Esophagus muscularis mucosa (tissue), 4 donors: ENCODE measurements at places on chromosomes 2 and 18. TPM values are rescaled to one million over a fixed set of nuclear protein-coding genes. Genes with fewer than 3 reads are reported as not detected.

MERTK gene
- total RNA-seq, result 20.7 TPM

CYS1 gene
- total RNA-seq, result 16.9 TPM

RGPD4 gene
- total RNA-seq, result not detected

PLB1 gene
- total RNA-seq, result 8.8 TPM

DNAJC27 gene
- total RNA-seq, result 7.1 TPM

TNFRSF11A gene
- 1.2 TPM for total RNA-seq

BOLL gene
- total RNA-seq, result not detected

GRCh38 chr2:151757861-151758260 lies 23.6 kb upstream of the NEB start:
- DNase-seq, result no peak

GRCh38 chr2:152363936-152364335 lies 29.0 kb downstream of the FMNL2 start:
- no peak for DNase-seq

DNA sequence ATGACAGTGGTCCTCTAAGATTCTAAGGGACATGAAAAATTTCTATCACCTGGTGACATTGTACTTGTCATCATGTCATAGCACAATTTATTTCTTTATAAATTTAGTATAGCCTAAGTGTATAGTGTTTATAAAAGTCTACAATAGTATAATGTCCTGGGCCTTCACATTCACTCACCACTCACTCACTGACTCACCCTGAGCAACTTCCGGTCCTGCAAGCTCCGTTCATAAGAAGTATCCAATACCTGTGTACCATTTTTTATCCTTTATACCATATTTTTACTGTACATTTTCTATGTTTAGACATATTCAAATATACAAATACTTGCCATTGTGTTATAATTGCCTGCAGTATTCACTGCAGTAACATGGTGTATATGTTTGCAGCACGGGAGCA lies 72.8 kb upstream of the DSEL start:
- no peak for DNase-seq

DNA sequence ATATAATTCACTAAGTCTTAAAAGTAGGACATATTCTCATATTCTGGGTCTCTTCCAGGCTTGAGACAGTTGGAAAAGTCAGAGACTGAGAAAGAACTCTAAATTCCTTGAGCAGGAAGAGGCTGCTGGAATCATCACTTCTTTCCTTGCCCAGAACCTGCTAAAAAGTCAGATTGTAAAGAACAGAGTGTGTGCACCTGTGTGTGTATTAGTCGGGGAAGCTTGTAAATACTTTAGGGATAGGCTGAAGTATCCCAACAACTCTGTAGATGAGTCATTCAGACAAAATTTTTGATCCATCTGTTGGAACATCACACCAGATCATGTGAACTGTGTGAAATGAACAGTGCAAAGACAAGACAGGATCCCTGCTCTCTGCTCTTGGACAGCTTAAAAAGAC lies 16.1 kb downstream of the GAREM1 start:
- DNase-seq, result no peak

GRCh38 chr2:172639823-172640222 lies 83.9 kb downstream of the PDK1 start:
- no peak for DNase-seq

DNA sequence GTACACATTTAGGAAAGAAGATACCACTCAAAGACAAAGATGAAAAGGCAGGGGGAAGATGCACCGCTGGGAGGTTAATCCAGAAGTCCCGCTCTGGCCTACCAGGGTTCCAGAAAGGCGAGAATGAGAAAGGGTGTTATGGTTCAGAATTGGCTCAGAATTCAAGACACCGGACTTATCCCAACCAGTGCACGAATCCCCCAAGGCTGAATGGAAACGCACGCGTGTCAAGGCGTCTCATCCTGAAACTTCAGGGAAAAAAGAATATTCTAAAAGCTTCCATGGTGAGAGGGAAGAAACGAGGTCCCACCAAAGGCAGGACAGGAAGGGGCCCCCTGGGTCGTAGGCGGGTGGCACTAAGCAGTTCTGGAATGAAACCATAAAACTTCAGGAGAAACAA lies 71.9 kb downstream of the SLC66A2 start:
- no peak for DNase-seq

GRCh38 chr2:203341741-203342310 lies 13.6 kb downstream of the ABI2 start:
- DNase-seq, result no peak

- no peak for DNase-seq
These were observed 45.4 kb upstream of the PAPOLG start for GRCh38 chr2:60710707-60711106.

DNA sequence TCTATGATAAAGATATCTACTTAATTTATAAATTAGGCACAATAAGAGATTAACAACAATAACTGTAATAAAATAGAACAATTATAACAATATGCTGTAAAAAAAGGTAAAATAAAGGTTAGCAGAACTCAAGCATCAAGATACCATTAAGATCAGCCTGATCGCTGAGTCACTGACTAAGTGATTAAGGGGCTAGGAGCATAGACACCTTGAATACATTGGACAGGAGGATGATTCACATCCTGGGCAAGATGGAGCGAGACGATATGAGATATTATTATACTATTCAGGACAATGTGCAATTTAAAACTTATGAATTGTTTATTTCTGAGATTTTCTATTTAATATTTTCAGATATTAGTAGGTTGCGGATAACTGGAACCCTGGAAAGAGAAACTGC lies 1277.8 kb upstream of the ZEB2 start:
- DNase-seq, result no peak
